ENCODE measurements at places on chromosomes 11 and 22.

DNA sequence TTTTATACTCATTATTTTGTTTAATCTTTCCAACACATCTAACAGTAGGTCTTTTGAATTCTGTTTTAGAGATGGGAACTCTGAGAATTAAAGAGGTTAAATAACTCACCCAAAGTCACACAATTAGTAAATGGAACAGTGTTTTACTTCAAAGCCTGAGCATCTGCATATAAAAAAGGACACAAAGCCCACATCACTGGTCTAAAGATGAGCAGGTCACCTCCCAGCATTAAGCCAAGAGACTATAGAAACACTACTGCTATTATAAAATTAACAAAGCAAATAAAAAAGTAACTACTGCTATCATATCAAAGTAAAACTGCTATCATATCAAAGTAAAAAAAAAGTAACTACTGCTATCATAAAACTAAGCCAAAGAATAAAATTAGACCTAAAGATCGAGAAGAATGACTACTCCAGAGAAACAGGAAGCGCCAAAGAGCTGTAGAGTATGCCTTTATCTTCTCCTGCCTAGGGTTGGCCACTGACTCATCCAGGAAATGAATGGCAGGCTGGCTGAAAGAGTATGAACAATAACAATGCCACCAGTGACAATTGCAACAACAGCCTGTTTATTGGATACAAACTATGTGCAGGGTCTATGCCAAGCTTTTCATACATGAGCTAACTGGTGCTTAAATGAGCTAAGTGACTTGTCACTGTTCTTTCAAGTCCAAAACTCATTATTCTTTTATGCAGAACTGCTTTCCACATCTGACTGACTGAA is 1153.0 kb upstream of the TENM4 start:
- no peak for DNase-seq

DNA sequence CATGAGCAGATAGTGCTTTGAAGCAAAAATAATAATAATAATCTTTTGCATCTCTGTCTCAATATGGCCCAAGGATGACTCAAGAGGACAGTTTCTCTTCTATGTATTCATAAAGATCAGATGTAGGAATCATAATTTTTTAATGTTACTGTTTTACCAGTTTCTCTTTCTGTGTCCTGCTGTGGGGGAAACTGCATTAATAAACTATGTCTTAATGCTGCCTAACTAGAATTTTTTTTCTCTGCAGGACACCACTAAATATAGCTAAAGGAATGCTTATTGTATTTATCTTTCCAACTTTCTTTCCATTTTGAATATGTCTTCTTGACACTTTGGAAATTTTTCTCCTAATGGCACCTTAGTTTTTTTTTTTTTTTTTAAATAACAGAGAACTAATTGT is 6.5 kb downstream of the FJX1 start:
- DNase-seq: no peak

GRCh38 chr11:92941676-92942571 is 27.5 kb upstream of the MTNR1B start:
- DNase-seq: no peak

GRCh38 chr22:43177479-43177878 is 9.5 kb downstream of the TTLL12 start:
- DNase-seq: no peak

GRCh38 chr11:60097189-60097588 is 8.7 kb downstream of the MS4A2 start:
- DNase-seq: no peak

GRCh38 chr11:30825723-30826122 is 239.6 kb upstream of the MPPED2 start:
- DNase-seq: no peak

DNA sequence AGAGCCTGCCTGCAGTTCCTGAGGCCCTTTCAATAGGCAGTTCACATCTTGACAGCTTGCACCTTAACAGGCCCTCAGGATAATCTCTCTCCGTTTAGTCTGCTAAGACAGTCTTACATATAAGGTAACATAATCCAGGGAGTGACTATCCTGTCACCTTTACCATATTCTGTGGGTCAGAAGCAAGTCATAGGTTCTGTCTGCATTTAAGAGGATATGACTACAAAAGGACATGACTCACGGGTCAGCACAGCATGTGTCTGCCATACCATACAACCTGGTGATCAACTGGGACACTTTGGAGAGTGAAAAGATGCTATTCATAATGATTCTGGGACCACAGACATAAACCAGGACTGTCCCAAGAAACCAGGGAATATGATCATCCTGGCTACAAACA is 611.1 kb downstream of the SOX6 start:
- DNase-seq: no peak

GRCh38 chr11:86575927-86576326 is 96.5 kb downstream of the ME3 start:
- no peak for DNase-seq

DNA sequence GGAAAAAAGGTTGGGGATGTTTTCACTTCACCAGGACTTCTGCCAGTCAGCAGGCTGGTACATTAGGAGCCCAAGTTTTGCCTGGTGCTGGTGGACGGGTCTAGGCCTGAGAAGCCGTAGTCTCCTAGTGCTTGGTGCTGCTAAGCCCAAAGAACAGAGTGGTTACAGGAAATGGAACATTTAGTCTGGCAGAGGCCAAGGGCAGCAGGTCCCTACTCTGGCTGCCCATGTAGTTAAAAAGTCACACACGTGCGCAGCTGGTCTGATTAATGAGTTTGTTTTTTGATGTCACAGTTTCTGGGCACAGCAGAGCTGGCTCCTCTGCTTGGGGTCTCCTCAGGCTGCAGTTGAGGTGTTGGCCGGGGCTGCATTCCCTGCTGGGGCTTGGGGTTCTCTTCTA is 20.6 kb downstream of the BCR start:
- no peak for DNase-seq

DNA sequence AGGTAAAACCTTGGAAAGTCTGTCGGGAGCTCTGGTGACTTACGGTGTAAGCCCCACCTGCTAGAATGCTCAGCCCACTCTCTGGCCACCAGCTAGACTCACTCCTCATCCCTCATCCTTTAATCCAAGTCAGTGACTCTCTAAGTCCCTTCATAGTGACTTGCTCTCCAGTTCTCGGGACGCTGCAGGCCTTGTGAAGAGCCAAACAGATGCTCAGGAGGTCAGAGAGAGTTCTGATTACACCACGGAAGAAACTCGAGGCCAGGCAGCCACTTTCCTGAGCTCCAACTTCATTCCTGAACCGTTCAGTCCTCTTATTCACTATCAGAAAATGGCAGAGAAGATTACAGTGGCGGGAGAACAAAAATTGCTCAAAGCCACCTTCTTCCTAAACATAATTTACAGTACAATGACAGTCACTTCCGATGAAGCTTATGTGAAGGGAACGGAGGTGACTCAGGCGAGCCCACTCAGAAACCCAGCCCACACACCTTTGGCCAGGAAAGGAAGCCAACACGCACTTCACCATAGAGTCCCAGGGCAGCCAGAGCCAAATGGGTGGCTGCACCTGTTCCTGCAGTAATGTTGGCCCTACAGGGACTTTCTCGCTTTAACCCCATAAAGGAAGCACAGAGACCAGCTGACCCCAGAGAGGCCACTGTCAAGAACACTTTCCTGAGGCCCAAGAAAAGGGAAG is 100.4 kb downstream of the GALNT18 start:
- DNase-seq: no peak

DNA sequence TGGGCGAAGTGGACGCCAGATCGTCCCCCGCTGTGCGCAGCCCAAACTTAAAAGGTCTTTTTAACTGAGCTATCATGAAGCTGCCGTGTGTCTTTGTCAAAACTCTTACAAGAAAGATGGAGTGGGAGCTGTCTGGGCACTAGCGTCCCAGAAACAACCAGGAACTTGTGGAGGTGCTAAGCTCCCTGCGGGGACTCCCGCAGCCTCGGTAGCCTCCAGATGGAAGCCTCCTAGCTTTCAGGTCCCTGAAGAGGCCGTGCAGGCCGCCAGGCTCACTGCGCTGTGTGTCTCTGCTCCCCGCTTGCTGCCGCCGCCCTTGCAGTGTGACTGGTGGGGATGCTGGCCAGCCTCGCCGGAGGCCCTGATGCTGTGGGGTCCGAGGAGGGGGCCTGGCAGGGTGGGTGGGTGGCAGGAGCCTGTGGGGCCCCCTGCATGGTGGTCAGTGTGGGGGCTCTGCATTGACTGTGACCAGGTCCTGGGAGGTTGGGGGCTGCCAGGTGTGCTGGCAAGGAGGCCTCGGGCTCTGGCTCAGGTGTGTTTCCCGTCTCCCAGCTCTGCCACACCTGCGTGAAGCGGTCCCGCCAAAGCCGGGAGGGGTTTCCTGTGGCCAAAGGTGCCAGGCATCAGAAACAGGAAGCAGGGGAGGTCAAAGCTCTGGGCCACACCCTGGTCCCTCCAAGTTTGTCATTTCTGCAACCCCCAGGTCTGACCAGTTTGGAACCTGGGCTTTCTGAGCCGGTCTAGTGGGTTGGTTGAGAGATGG is 1.2 kb downstream of the TRABD start:
- DNase-seq: no peak

- DNase-seq: no peak
These were observed 31.8 kb upstream of the MYRF start for GRCh38 chr11:61720597-61720996.

DNA sequence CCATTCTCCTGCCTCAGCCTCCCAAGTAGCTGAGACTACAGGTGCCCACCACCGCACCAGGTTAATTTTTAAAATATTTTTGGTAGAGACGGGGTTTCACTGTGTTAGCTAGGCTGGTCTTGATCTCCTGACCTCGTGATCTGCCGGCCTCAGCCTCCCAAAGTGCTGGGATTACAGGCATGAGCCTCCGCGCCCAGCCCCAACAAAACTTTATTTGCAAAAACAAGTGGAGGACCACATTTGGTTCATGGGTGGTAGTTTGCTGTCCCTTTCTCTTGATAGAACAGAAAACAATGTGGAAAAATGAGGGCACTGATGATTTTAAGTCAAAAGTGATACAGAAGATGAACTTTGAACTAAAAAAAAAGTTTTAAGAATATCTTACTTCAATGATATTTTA is 121.8 kb upstream of the SERPIND1 start:
- DNase-seq: no peak

- no peak for DNase-seq
These were observed 105.8 kb downstream of the ARHGAP20 start for GRCh38 chr11:110606415-110606814.

DNA sequence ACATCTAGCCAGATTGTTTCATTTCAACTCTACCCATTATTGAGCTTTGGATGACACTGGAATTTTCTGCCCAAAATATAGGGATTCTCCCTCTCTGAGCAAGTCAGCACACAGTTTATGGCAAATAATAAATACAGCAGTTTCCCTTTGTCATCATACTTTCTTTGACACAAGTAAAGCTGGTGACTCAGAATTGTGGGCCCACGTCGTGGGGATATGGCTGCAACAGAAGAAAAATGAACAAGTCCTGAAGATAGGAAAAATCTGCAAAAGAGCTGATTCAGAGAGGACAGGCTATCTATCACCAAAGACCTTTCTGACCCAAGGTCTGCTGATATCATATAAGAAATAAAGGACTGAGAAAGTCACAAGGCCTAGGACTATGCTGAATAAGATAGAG is 236.3 kb upstream of the ZC3H12C start:
- no peak for DNase-seq
